ENCODE measurements at places on chromosomes 1 and 21. TPM values are rescaled to one million over a fixed set of nuclear protein-coding genes. Genes with fewer than 3 reads are reported as not detected.

DNA sequence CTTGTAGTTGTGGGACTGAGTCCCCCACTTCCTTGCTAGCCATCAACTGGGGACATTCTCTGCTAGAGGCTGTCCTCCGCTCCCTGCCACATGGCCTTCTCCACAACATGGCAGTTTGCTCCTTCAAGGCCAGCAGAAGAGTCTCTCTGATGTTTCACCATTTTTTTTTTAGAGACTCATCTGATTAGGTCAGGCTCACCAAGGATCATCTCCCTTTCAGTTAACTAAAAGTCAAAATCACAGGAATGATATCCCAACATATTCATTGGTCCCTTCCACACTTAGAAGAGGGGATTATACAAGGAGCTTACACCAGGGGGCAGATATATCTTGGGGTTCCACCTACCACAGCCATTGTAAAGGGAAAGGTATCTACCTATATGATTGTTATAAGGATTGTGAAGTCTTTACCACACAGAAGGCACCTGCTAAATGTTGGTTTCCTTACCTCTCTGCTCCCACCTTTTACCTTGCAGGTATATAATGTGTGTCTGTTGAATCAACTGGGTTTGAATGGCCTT, 23.3 kb downstream of the RIMKLA start:
- no peak for DNase-seq

- DNase-seq: no peak
Observed at GRCh38 chr1:61204528-61204927, 122.2 kb downstream of the NFIA start.

DNA sequence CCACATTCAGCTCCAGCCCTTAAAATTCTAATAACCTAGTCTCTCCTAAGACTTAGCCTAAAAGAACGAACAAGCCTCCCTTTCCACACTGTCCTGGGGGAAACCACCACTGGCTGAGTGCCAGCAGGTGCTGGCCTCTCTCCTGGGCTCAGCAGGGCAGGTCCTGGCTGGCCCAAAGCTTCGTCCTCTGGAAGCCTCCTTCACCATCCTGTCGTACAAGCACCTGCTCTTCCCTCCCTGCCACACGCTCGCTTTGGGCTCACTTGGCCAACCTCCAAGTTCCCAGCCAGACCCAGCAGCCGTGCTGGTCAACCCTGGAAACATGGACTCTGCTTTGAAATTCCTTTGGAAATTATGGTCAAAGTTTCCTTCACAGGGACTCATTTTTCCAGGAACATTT, 58.2 kb upstream of the SLC25A33 start:
- DNase-seq: no peak

GRCh38 chr21:43735236-43736091, 16.5 kb downstream of the PDXK start:
- DNase-seq: no peak

- DNase-seq: no peak
Observed at GRCh38 chr1:183908079-183908478, 103.2 kb downstream of the RGL1 start.

GRCh38 chr21:30942192-30942591, 60.8 kb upstream of the KRTAP11-1 start:
- DNase-seq: no peak

DNA sequence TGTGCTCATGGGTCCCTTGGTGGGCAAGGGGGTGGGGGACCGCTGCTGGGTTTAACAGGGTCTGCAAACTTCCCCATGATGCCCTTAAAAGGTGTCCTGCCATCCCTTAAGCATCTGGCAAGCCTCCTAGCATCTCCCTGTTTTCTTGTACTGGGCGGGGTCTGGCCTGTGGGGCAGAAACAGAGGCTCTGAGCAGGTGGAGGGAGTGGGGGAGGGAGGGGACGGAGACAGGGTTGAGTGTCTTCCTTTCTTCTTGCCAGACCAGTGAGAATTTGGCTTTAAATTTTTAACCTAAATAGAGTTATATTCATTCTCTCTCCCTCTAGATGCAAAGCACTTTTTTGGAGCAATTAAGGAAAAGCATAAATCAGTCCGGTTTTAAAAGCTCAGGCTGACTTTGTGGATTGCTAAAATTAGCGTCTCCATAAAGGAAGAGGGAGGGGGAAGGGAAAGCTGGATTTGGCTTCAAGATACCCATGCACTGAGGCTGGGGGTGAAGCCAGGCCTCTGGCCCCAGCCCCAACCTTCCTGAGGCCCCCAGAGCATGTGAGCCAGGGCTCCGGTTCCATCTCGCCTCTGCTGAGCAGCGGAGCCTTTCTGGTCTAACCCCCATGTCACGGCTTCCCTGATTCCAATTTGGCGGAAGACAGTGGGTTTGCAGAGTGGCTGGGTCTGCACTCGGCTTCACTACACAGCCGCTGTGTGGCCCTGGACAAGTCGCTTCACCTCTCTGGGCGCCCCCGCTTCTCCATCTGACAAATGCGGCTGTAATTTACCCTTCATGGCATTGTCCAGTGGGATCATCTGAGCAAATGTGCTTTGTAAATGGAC, 25.3 kb downstream of the IGSF21 start:
- DNase-seq: no peak

GRCh38 chr1:234593771-234594504, 16.0 kb downstream of the IRF2BP2 start:
- no peak for DNase-seq

- no peak for DNase-seq
Observed at GRCh38 chr1:91572044-91572443, 71.4 kb downstream of the CDC7 start.

The SPRR5 gene
- not detected for total RNA-seq

The REN gene
- total RNA-seq: not detected

The GJC2 gene
- total RNA-seq: 2.1 TPM

The MR1 gene
- total RNA-seq: 16.2 TPM
